ENCODE measurements at places on chromosomes 7 and 10.

DNA sequence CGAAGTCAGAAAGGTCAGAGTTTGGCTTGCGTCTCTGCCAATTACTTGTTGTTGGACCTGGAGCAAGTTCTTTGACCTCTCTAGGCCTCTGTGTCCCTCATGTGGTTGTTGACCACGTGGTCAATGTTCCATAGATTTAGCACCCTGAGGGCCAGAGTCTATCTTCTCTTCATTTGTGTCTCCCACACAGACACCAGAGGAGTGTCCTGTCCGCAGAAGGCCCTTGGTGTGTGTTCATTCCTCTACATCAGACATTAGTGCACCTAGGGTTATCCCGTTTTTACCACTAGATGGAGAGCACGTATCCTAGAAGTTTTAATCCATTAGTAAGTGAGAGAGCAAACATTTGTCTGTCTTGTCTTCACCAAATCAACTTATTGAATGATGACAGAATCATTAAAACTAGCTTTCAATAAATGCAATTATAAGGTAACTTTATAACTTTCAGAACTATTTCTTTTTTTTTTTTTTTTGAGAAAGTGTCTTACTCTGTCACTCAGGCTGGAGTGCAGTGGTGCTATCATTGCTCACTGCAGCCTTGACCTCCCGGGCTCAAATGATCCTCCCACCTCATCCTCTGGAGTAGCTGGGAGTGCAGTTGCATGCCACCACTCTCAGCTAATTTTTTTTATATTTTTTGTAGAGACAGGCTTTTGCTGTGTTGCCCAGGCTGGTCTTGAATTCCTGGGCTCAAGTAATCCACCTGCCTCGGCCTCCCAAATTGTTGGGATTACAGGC is 122.5 kb upstream of the ANKRD1 start:
- no peak for DNase-seq

DNA sequence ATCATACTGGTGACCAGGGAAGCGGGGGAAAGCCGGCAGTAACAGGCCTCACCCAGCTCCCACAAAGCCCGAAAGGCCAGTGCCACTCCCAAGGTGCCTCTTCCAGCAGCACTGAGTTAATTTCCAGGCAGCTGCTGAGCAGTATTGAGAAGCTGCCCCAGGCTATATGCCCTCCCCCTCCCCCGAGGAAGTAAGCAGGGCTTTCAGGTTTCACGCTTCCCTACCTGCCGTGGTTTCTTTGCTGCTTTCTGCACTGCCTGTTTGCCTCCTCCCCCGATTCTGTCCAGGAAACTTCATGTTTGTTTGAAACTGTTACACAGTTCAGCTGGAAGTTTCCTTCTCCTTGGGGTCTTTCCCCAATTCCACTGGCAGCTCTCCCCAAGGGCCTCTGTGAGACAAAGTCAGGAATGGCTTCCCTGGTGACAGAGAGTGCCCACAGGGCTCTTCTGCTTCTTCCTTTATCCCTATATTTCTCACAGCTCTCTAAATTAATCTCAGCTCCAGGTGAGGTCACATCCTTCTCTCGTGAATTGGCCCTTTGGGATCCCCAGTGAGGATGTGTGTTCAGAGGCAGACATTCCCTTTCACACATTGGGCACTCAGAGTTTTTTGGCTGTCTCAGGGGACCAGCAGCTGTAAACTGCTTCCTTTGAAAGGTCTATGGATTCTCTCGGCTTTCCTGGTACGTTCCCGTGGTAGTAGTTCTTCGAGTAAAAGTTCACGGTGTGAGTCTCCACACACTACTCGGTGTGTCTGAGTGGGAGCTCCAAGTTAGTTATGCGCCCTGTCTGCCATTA is 19.4 kb downstream of the C1GALT1 start:
- no peak for DNase-seq

DNA sequence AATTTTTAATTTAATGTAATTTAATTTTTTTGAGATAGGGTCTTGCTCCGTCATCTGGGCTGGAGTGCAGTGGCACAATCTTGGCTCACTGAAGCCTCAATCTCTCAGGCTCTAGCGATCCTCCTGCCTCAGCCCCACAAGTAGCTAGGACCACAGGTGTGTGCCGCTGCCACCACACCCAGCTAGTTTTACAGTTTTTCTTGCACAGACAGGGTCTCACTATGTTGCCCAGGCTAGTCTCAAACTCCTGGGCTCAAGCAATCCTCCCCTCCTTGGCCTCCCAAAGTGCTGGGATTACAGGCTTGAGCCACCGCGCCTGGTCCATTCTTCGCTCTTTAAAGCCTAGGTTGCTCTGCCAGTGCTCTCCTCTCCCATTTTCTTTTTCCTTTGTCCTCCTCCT is 12.9 kb downstream of the CALML3 start:
- DNase-seq, result no peak

DNA sequence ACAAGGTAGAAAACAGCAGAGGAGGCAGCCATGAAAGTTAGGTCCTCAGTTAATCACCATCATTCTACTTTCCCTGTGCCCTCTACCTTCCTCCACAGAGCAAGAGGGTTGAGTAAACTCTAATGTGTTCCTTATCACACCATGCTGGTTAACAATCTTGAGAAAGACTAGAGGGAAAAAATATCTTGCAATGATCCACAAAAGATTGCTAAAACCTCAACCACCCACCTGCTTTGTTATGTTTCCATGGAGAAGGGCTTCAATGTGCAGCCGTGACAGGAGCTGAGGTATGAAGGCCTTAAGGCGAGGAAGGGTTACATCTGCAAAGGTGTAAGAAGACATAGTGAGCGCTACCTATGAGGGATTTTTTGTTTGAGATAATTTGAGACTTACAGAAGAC is 103.9 kb downstream of the IDE start:
- no peak for DNase-seq

GRCh38 chr10:69344591-69345252 is 66.4 kb downstream of the HK1 start:
- no peak for DNase-seq

DNA sequence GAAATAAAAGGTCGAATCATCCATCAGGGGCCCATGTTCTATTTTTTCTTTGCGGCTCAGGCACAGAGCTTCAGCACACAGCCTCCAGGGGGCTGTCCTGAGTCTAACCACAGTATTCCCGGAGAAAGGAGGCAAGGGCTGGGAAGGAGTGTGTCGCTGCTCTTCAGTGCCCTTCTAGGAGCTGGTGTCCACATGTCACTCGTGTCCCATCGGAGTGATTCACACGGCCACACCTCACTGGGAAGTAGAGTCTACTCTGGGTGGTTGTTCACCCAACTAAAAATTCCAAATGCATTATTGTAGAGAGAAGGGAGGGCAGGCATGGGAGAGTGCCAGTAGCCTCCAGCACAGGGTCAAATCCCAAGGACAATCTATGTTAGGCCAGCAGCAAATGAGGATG is 114.8 kb upstream of the LANCL2 start:
- no peak for DNase-seq

- no peak for DNase-seq
Observed at GRCh38 chr7:21507627-21508343, 35.1 kb upstream of the DNAH11 start.

DNA sequence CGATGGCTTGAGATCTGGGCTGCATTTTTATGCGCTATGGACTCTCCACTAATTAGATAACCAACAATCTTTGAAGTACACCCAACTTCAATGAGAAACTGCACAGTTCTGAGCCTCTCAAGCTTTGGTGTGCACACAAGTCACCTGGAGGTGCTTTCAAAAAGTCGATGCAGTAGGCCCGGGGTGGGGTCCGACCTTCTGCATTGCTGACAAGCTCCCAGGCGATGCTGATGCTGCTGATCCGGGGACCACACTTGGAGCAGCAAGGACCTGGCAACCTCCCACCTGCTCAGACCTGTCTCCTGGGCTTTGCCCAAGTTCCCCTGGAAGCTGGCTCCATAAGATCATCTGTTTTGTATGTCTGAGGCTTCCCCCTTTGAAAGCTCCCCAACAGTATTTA is 10.7 kb downstream of the KIAA1549 start:
- no peak for DNase-seq

GRCh38 chr7:48048113-48048512 is 12.8 kb downstream of the C7orf57 start:
- no peak for DNase-seq

- DNase-seq, result no peak
Observed at GRCh38 chr7:32094516-32094915, 24.3 kb upstream of the PDE1C start.

DNA sequence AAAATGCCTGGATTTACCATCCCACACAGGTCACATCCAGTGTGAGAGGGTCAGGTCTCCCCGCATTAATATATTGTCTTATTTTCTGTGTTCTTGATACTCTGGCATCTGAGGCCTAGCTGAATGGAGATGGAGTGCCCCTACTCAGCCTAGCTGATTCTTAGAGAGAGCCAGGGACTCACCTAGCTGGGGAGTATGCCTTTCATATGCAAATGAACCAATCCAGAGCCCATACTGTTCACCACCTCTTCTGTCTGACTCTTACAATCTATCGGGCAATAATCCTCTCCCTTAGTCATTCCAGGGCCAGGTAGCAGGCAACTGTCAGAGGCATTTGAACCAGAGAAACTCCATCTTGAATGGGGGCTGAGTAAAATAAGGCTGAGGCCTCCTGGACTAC is 46.3 kb downstream of the LBX1 start:
- DNase-seq, result no peak

- DNase-seq, result no peak
Observed at GRCh38 chr7:15504351-15504750, 57.5 kb downstream of the AGMO start.

- DNase-seq, result no peak
Observed at GRCh38 chr10:36688717-36689116, 436.7 kb upstream of the ANKRD30A start.

DNA sequence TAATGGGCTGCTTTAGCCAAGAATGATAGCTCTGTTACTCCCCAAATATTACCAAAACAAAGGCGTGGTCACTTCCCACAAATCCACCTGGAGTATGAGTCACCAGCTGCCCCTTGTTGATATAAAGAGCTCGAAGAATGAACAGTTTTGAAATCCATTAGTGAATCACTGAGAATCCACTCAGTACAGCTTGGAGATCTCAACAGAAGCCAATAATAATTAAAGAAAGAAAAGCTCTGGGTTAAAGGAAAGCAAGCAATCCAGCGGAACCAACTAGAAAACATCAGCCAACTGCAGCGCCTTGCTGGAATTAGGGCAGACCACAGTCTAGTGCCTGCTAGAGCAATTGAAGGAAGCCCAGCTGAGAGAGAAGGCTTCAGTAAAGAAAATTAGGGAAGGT is 576.0 kb upstream of the C7orf33 start:
- DNase-seq, result no peak

- no peak for DNase-seq
Observed at GRCh38 chr10:88042160-88043100, 179.0 kb downstream of the PTEN start.

DNA sequence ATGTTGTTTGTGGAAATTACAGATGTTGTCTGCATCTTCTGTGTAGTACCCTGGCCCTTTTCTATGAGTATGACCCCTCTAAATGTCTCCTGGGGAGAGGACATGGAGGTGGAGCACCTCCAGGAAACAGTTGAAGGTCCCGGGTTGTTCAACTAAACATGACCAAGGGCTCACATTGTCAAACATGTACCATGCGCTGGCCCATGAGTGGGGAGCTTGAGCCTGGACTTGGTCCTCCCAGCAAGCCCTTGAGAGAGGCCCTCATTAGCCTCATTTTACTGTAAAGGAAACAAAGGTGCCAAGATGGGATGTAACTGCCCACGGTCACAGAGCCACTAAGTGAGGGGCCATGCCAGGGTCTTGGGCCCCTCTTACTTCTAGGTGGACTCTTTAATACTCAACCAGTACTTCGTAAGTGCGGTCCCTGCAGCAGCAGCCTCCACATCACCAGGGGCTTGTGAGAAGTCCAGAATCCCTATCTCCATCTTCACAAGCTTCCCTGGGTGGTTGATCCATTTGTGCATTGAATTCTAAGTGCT is 31.2 kb downstream of the C10orf71 start:
- DNase-seq, result no peak

DNA sequence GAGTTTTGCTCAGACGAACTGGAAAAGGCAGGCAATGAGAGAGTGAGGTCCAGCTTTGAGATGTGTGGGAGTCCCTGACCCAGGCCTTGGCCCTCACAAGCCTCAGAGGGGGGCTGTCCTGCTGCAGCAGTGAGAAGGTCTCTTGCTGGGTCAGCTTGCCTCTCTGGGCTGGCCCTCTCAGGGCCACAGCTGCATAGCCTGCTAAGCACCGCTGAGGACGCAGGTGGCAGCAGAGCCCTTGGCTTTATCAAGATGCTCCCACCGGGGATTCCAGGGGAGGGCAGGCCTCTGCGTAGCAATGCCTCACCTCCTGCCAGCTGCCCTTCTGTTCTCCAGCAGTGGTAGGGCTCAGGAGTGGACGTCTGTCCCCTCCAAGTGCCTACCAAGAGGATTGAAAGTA is 128.7 kb downstream of the COBL start:
- DNase-seq, result peak; percentile 33

DNA sequence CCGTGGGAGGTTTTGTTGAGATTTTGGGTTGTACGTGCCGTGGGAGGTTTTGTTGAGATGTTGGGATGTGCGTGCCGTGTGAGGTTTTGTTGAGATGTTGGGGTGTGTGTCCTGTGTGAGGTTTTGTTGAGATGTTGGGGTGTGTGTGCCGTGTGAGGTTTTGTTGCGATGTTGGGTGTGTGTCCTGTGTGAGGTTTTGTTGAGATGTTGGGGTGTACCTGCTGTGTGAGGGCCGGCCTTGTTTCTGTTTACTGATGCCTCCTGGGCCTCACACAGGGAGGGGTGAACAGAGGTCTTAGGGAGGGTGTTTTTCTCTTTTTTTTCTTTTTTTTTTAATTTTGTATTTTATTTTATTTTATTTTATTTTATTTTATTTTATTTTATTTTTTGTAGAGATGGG is 36.7 kb downstream of the INPP5A start:
- DNase-seq, result no peak

DNA sequence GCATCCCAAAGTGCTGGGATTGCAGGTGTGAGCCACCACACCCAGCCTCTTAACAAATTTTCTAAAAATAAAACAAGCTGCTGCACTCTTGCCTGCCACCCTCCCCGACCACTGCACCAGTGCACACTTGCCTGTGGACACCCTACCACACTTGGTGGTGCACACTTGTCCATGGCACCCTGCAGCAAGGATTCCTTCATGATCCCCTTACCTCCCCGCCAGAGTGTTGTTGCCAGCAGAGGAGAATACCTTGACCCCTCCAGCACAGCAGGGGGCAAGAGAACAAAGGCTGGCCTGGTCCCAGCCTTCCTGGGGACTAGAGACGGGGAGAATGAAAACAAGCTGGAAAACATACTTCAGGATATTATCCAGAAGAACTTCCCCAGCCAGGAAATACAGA is 65.9 kb upstream of the KCND2 start:
- DNase-seq, result no peak

DNA sequence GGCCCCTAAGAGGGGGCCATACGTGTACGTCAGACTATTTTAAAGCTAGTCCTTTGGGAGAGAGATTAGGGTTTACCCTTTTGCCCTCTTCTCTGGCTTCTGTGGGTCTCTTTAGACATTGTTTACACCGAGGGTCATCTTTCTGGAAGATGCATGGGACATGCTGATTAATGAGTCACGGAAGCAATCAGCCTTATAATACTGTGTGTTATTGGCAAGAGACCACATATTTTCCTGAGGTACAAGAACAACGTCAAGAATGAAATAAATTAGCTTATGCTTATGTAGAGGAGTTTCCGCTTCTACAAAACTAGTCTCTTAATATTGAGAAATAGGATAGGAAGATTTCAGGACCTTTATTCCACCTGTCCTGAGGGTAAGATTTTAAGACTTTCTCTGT is 327.7 kb downstream of the BBS9 start:
- DNase-seq, result no peak
